Anterior cingulate cortex (tissue), 58 donors: ENCODE measurements at places on chromosomes 11 and 22.

GRCh38 chr11:119371778-119372182, 9.7 kb downstream of the USP2 start:
- DNase-seq, result peak; percentile 45

GRCh38 chr11:100908746-100909145, 220.9 kb downstream of the PGR start:
- no peak for DNase-seq

DNA sequence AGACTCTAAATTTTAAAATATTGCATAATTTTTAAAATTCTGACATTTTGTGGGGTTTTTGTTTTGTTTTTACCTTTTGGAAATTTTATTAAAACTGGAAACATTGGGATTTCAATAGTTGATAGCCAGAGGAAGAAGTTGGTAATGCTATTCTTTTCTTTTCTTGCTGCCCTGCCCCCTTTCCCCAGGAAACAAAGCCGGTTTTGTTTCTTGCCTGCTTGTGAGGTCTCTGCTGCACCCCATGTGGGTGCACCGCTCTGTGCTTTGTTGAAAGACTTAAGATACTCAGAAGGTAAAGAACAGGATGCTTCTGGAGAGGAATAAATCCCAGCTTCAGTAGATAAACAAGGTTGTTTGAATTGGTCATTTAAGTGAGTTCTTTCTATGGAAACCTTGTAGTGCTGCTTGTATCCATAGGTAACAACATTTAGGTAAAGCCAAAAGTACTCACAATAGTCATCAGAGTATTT, 87.5 kb downstream of the YAP1 start:
- peak; percentile 1 for DNase-seq

DNA sequence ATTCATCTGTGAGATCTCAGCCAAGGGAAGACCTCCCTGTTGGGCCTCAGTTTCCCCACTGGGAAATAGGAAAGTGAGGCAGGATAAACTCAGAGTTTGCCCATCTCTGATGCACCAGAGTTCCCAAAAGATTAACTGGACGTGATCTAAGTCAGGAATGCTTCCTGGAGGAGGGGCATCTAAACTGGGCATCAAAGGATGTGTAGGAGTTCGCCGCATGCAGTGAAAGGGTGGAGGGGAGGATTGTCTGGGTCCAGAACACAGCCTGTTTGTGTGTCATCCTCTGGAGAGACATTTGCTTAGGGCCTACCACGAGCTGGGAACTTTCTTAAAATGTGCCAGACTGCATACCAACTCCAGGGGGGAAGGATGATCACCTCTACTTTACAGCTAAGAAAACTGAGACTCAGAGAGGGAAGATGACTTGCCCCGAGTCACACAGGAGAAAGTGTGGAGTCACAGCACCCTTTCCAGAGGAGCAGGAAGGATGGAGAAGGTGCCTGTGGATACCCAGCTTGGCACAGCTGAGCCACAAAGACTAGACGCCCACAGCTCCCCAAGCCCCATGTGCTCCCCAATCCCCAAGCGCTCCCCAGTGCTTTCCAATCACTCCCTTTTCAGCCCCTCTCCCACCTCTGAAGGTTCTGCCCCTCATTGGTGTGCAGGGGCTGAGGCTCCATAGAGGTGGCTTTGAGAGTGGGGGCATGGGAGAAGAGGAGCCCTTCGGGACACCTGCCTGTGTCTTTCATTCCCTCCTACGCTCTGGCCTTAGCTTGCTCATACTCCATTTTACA, 50.1 kb downstream of the MN1 start:
- DNase-seq, result no peak

GRCh38 chr11:111603611-111604130, 1.4 kb downstream of the SIK2 start:
- no peak for DNase-seq

- DNase-seq, result no peak
Measured at GRCh38 chr22:39248254-39248653, 3.5 kb upstream of the PDGFB start.
